Stimulated activated CD8-positive, alpha-beta memory T cell treated with anti-CD3 and anti-CD28 coated beads, Interleukin-7, amount 100 ng/mL, for 48 hours (primary cell): ENCODE measurements at places on chromosomes 4 and X.

- no peak for DNase-seq
Measured at GRCh38 chrX:131901546-131901945, 121.6 kb upstream of the STK26 start.

DNA sequence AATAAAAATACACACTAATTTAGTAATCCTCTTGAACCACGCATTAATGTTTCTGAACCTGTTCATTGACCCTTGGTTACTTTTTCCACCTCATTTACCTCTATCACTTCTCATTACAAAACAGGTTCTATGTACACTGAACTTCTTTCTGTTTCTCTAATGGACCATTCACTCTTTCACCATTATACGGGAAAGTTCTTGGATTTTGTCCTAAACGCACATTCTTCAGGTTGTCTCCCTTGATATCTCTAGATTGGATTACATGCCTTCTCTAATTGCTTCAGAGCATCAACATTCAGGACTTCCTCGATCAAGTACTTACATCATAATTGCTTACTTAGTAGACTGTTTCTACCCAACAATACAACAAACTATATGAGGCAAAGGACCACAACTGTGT, 359.4 kb upstream of the FSTL5 start:
- DNase-seq = no peak

GRCh38 chr4:5378002-5378401, 326.7 kb downstream of the STK32B start:
- no peak for DNase-seq

- DNase-seq = no peak
Measured at GRCh38 chr4:174549721-174550120, 27.4 kb upstream of the HPGD start.

DNA sequence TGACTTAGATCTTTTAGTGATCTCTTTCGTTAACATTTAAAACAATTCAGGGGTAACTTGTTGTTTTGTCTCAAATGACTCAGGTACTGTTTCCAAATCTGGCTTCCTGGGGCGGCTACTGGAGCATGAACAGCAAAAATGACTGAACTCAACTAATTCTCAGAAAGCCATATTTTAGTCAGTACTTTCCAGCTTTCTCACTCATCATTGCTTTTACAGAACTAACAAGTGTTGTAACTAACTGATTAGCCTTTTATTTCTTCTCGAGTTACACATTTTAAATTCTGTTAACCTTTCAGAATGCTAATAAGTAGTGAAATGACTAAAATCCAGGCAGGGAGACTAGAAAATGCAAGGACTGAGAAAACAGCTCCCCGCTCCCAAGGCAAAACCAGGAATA, 55.3 kb downstream of the JADE3 start:
- DNase-seq = no peak

DNA sequence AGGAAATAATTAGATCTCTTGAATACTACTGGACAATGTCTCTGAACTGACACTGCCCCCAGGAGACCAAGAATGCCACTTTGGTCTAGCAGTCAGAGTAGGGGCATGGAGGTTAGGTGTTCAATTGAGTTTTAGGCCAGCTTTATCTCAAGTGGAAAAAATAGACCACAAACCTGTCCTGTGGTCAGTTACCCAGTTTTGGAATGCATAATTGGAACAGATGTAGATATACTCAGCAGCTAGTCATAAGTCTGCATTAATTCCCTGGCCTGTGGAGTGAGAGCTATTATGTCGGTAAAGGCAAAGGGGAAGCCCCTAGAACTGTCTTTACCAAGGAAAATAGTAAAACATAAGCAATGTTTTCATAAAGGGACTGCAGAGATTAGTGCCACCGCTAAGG, 587.7 kb downstream of the GLUD2 start:
- DNase-seq = no peak

DNA sequence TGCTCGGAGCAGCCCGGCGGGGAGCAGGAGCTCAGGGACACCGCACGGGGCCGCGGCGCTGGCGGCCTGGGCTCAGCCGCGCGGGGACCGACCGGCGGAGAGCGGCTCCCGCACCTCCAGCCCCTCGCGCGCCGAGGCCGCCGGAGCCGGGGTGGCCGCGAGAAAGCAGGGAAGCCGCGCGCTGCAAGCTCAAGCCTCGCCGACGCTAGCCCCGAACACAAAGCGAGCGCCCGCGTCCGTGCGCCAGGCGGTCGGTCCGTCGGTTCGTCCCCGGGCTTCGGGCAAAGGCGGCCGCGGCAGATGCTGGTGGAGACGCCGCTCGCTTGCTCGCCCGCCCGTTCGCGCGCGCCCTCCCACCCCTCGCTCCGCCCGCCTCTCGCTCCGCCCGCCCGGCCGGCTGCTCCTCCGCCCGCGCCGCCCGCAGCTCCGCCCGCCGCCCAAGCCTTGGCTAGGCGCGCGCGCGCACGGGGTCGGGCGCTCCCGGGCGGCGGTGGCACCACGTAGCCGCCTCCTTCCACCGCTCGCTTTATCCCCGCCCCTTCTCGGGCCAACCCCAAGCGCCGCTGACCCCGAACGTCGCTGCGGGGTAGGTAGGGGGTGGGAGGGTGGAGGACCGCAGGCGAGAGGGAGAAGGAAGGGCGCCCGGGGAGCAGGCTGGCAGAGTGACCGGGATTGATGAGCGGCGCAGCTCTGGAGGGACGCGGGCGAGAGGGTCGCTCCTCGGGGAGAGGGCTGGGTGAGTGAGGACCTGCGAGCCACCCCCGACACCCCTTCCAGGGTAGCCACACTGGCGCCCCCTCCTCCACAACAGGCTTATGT, at the start of gene TSPAN5:
Gene TSPAN5, minus strand, starts transcription at position 325 of the 819 bp plus-strand sequence.
- peak; percentile 74 for DNase-seq

DNA sequence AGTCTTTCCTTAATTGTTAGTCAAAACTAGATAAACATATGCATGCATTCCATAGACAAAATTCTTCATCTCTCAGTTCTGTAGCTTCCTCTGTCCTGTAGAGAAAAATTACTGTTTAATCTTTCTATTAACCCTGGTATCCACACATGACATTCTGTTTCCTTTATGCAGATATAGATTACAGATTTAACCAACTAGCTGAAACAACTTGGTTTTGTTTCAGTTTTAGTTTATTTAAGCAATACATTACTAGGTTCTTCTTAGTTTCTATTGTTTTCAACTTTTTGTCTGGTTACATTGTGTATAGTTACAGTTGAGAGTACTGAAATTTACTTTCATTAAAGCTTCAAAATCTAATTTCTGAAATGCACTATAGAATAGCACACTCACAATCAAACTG, 933.9 kb upstream of the EPHA5 start:
- no peak for DNase-seq

DNA sequence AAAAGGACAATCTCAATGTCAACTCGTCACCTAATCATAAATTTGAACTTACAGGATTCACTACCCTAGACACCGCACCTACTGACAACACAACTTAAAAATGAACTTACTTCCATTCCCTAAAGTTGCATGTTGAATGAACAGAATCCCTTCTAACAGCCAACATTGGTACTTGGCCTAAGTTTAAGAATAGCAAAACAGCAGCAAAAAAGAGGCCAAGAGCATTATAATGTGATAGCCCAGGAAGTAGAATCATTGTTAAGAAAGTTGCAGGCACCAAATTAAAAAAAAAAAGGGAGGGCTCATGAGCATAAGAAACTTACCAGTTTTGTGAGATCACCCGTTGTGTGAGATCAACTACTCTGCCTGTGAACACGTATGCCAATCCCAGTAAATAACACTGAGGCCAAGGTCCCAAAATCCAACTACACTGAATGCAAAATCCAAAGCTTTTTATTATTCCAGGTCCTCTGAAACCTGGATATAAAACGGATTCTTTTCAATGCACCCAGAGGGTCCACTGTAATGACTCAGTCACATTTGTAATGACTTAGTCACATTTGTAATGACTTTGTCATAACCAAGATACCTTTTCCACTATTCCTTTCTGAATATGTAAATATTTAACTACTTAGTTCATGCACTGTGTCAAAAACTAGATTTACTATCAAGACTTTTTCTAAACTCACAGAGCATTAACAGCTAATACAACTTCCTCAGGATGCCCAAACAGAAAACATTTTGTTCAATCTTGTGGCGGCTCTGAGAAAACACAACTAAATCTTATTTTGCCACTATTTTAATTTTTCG, 6.8 kb downstream of the HNRNPDL start:
- DNase-seq = no peak

GRCh38 chr4:73224886-73225285, 33.7 kb downstream of the ANKRD17 start:
- no peak for DNase-seq

DNA sequence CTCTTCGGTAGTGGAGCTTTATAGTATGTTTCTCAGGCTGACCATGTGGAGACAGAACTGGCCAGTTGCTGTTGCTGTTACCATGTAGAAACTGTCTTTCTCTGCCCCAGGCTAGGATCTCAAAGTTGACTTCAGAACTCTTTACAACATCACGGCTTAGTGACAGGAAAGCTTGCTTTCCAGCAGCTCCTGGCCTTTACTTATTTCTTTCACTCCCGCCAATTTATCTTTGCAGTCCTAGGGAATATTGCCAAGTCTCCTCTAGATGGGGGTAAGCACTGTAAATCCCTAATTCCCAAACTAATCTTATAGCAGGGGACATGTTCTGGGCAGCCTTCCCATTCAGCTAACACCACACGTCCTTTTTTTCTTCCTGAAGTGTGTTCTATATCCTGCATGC, 631.6 kb downstream of the SPRY1 start:
- DNase-seq = no peak

DNA sequence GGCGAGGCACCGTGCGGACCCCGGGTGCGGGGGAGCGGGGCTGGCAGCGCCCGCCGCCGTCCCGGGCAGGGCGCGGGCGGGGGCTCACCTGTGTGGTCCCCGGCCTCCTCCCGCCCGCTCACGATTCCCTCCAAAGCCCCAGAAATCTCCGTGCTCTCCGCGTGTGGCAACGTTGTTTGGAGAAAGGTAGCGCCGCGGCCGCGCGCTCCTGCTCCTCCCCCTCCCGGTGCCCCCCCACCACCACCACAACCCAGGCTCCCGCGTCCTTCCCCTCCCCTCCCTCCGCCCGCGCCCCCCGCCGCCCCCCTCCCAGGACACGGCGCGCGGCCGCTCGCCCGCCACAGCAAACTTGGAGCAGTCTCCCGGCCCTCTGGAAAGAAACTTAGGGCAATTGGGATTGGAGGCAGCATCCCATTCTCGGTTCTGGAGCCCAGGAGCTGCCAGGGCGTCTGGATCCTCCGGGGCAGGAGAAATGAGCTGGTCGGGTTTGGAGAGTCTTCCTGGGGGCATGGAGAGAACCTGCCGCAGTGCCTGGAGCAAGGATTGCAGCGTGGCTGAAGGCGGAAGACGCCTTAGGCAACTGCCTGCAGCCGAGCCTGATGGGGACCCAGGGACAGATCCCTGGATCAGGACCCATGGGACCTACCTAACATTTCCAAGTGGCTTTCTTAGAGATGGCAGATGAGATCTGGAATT, 855 bp downstream of the KLF3 start:
- no peak for DNase-seq

GRCh38 chrX:1202251-1202650, 10.2 kb downstream of the CRLF2 start:
- no peak for DNase-seq

- no peak for DNase-seq
Measured at GRCh38 chrX:69019073-69019890, 146.0 kb downstream of the PJA1 start.

DNA sequence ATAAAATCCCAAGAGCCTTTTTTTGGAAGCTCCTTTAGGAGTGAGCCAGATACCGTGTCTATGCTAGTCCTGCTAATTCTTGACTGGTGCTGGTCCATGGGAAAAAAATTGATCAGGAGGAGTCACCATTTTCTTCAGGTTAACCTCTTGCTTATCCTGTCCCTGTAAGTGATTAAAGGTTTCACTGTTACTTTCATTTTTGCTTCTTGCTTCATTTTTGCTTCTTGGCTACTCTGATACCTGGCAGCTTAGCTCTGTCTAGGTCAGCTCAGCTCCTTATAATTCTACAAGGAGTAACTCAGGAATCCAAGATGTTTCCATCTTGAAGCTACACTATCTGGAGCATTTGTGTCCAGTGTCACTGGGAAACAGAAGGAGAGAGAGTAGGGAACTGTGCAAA, 45.7 kb downstream of the AFM start:
- DNase-seq = no peak

- DNase-seq = no peak
Measured at GRCh38 chrX:107826238-107827029, 768 bp downstream of the MID2 start.

GRCh38 chr4:53009824-53010223, 147.7 kb downstream of the RASL11B start:
- no peak for DNase-seq

- no peak for DNase-seq
Measured at GRCh38 chrX:154607370-154607769, 11.7 kb downstream of the CTAG1B start.

- no peak for DNase-seq
Measured at GRCh38 chr4:126541820-126542219, 1090.9 kb upstream of the INTU start.

GRCh38 chr4:77349796-77350195, 192.8 kb downstream of the CCNG2 start:
- DNase-seq = no peak

- DNase-seq = no peak
Measured at GRCh38 chr4:111011458-111011857, 388.6 kb upstream of the PITX2 start.
